GF-D8 (cell line): ENCODE measurements at places on chromosomes 13 and 19.
A peak's percentile ranks its signal among the peaks of the same experiment; 100 is the strongest.

GRCh38 chr13:107865318-107865575 lies 350.1 kb downstream of the LIG4 start:
- no peak for DNase-seq

GRCh38 chr13:46530084-46530935 lies 22.7 kb upstream of the LRCH1 start:
- DNase-seq = no peak

- DNase-seq = peak; percentile 51
Observed at GRCh38 chr13:102597029-102597961, 509 bp downstream of the TPP2 start.

GRCh38 chr13:48113756-48114130 lies 18.8 kb upstream of the MED4 start:
- DNase-seq = no peak

DNA sequence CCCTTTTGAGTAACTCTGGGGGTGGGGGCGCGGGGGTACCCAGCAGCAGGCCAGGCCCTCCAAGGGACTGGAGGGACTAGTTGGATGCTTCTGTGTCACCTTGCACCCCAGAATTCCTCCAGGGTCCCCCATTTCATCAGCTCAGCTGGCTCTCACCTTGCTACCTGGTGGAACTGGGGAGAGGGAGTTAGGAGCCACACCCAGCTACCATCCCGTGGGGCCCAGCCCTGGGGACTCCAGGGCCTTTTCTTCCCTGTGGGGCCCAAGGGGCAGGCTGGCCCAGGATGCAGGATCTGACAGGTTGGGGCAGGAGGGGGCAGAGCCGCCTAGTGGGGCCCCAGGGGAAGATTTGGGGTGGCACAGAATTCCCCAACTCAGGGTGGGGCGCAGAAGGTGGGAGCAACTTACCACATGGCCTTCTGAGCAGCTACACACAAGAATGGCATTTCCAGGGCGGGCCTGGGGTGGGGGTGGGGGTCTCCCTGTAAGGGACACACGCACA lies 32.8 kb upstream of the NANOS3 start:
- DNase-seq = no peak

GRCh38 chr19:15265850-15266248 lies 33.6 kb upstream of the EPHX3 start:
- DNase-seq = no peak

DNA sequence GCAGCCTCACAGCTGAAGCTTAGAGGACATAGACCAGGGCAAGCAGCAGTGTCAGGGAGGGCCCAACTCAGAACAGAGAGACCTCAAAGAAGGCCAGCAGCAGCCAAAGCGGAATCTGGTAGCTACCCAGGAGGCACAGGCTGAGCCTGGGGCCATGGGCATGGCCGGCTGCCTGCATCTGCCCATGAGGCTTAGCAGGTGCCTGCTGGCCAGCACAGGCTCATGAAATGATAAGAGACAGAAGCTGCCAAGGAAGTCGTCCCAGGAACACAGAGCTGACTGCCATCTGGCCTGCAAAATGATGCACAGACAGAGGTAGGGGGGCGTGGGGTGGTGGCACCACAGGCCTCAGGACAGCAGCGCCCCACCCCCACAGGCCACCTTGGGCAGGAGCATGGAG lies 29.2 kb downstream of the TUBA3C start:
- no peak for DNase-seq

- DNase-seq = peak; percentile 53
Observed at GRCh38 chr19:3365836-3366752, at the start of gene NFIC. Gene NFIC (plus strand): TSS chr19:3366583. CDS start chr19:3366637, 54 bp downstream.

DNA sequence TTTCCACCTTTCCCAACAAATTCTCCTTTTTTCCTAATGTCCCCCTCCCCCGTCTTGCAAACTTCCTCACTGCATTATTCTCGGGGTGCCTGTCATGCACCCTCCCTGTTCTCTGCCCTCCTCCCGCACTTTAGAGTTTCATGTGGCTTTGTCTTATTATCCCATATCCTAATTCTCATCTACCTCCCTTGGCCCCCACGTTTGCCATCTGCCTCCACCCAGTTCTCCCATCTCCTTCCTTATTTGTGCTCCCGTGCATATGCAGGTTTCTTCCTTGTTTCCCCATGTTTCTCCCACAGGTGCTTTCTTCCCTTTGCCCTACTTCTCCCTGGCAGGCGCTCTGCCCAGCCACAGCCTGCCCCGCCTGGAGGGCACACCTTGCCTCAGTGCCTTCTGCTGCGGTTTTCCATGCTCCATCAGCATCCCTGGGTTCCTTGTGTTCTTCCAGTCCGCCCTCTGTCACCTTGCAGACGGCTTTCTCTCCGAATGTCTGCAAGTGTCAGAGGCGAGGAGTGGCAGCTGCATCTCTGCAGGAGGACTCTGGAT lies 1.5 kb downstream of the SPATA13 start:
- no peak for DNase-seq

- DNase-seq = no peak
Observed at GRCh38 chr19:29497241-29497640, 28.6 kb upstream of the VSTM2B start.

- no peak for DNase-seq
Observed at GRCh38 chr13:24683838-24684599, 3.8 kb downstream of the ATP12A start.

- no peak for DNase-seq
Observed at GRCh38 chr13:26071691-26072090, 19.9 kb upstream of the SHISA2 start.

DNA sequence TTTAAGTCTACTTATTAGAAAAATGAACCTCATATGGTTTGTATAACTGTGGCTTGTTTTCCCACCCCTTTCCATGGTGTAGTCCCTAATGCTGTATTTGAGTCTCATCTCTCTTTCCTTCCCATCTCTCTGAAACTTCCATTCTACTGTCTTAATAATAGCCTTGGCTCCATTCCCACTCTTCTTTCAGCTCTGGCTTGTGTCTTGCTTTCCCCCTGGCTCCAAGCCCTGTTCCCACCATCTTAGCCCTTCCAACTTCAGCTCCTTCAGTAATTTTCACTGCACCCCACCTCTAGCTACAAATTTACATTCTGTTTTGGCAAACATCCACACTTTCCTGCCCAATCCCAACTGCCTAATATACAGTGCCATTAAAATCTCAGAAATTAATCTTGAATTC lies 137.5 kb downstream of the SLITRK6 start:
- no peak for DNase-seq

DNA sequence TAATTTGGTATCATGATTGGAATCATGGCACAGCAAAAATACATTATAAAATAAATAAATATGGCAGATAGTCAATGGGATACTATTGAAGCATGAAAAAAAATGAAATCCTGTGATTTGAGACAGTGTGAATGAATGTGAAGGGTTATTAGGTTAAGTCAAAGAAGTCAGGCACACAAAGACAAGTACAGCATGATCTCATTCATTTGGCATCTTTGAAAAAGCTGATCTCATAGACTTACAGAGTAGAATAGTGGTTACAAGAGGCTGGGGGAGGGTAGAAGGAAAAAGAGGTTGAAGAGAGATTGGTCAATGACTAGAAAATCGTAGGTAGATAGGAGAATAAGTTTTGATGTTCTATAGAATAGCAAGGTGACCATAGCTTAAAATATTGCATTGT lies 295.1 kb upstream of the SLITRK5 start:
- DNase-seq = no peak
